ENCODE measurements at places on chromosomes 1 and 21.

DNA sequence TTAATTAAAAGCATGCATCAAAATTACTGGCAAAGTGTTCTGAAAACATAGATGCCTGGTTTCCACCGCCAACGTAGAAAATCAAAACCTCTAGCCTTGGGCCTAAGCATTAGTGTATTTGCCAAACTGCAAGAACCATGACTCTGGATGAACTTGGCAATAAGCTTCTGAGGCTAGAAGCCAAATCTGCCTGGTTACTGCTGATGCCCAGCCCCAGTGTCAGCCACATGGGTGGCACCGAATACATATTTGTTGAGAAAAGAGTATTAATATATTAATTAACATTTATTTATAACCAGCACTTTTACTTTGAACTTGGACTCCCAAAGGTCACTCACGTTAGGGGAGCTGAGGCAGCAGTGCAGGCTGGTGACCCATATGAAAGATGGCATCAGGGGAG lies 140.6 kb upstream of the HMGB4 start:
- no peak for DNase-seq

GRCh38 chr1:164466001-164466421 lies 93.0 kb upstream of the PBX1 start:
- no peak for DNase-seq

- DNase-seq: no peak
Observed at GRCh38 chr1:9150582-9151327, 21.9 kb upstream of the GPR157 start.

DNA sequence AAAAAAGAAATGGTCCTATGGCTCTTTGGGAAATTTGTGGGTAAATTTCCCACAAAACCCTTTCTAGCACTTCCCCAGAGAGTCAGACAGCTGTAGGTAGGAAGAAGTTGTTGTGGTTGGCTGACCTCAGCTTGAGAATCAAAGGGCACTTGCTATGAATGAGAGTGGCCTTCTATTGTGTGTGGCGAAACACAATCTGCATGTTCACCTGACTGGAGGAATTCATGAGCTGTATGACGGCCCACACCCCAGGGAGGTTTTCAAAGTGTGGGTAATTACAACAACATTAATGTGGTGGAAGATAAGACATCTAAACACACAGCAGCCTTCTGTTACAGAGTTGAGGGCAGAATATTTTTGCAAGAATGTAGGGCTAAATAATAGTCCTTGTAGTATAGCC lies 38.8 kb downstream of the NGF start:
- no peak for DNase-seq

DNA sequence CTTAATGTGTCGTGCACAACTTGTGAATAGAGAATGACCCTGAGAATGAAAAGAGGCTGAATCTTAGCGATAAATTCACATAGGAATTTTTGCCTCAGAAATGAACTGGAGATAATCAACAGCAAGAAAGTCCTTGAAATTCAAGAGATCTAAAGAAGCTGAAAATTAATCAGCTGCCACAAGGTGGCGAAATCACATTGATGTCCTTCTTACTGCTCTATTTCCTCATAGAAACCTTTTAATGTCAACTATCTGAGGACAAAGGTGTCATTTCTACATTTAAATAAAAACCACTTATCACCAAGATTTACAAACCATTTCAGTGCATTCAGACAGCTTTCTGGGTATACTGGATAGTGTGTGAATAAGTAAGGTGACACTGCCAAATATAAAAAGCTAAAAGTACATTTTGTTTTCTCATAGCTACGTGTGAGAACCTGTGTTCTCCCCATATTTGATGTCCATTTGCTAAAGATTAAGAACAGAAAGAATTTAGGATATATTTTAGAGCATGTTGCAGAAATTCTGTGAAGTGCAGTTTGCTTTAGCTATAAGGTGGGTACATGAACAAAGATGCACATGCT lies 485.3 kb upstream of the PTBP2 start:
- DNase-seq: no peak

- DNase-seq: peak; percentile 37
Observed at GRCh38 chr1:52368383-52369172, 2.6 kb upstream of the CC2D1B start.

DNA sequence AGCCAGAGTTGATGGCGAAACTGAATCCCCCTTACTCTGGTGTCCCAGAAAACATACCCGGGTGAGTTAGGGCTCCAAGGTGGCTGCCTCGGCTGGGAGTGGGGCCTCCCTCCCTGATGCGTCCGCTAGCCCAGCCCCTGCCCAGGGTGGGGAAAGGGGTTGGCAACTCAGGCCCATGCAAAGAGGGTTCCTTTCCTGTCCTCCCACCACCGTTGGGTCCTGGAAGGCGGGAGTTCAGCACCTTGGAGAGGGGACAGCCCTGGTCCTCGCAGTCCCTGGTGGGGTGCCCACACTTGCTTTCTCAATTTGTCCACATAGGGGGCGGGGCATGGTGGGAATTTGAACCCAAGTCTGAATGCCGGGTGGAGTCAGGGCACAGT lies 6.1 kb downstream of the SRM start:
- DNase-seq: no peak

DNA sequence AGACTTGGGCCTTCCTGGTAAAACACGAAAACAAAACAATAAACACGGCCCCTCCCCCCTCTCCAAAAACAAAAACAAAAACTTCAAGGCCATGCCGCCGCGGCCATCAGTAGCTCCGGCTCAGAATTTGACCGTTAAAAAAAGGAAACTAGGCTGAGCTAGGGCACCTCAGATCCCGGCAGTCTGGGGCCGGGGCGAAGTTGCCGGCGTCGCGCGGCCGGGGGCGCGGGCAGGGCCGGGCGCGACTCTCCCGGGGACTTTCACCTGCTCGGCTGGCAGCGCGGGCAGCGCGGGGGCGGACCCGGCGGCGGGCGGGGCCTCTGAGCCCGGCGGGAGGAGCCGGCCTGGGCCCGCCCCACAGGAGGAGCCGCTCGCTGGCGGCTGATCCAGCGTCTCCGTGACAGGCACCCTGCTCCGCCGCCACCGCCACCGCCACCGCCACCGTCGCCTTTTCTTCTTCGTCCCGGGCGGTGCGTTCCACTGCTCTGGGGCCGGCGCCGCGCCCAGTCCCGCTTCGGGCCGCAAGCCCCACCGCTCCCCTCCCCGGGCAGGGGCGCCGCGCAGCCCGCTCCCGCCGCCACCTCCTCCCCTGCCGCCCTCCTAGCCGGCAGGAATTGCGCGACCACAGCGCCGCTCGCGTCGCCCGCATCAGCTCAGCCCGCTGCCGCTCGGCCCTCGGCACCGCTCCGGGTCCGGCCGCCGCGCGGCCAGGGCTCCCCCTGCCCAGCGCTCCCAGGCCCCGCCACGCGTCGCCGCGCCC lies at the start of gene NOS1AP:
NOS1AP (plus strand) TSS at position 358 of the 760 bp plus-strand sequence. CDS start 487 bp downstream, outside the sequence.
- DNase-seq: peak; percentile 53

DNA sequence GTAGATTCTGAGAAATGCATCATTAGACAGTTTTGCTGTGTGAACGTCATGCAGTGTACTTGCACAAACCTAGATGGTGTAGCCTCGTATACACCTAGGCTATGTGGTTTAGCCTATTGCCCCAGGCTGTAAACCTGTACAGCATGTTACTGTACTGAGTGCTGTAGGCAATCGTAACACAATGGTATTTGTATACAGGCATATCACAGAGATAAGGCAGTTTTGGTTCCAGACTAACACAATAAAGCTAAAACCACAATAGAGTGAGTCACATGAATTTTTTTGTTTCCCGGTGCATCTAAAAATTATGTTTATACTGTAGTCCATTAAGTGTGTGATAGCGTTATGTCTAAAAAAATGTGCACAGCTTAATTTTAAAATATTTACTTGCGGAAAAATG lies 6.9 kb downstream of the IL10RB start:
- DNase-seq: no peak

- peak; percentile 90 for DNase-seq
Observed at GRCh38 chr1:62436039-62436465, 797 bp upstream of the USP1 start.

DNA sequence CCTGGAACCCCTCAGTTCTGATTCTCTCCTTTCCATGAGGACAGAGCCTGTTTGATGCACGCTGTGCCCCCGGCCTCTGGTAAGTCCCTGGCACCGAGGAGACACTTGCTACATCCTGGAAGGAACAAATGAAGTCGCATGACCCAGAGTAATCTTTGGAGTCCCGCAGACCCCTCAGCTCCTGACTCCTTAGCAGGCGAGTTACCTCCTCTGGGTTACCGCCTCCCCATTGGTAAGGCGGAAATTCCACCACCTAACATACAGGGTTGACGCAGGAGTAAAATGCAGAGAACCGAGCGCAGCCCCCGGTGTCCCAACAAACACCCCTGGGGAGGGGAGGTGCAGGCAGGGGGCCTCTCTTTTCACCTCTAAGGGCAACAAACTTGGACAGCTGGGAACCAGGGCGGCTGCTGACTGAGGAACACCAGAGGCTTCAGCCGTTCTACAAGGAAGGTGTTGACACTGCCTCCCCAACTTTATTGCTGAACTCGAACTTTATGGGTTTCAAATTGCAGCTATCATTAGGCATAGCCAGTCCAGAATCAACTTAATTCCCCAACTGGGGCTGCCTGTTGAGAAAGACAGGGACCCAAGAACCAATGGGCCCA lies 115.3 kb upstream of the IFFO2 start:
- no peak for DNase-seq

GRCh38 chr1:236381565-236382158 lies 12.4 kb upstream of the EDARADD start:
- no peak for DNase-seq

DNA sequence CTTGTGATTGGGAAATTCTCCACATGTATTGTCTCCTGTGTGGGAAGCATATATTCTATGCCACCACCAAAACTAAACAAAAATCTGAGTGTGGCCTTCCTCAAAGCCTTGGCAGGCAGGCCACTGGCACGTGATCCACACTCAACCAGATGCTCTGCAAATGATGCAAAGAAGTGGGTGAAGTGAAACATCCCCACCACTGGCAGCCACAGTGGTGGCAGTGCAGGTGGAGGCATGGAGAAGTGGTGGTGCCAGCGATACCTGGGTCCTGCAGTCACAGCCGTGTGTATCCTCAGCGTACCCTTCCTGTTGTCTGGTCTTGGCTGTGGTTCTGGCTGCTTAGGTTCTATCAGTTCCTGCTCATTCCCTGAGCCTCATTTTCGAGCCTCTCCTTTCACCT lies 65.2 kb downstream of the PLPPR5 start:
- no peak for DNase-seq

DNA sequence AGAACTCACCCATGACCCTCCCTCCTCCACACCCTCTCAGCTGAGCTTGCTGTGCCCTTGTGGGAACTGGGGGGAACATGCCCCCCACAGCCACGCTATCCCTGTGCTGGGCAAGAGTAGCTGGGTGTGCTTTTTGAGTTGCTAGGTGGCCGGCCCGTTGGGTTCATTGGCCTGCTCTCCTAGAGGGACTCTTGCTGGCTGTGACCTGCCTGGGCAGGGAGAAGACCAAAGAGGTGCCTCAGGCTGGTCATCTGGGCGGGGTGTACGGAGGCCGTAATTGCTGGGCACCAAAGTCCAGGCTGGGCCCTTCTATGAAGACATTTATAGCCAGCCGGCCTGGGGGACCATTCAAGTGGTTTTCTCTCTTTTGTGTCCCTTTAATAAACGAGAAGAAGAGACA lies 138.3 kb upstream of the ZBTB40 start:
- DNase-seq: no peak

GRCh38 chr1:244214009-244214967 lies 163.2 kb downstream of the ZBTB18 start:
- no peak for DNase-seq

- no peak for DNase-seq
Observed at GRCh38 chr1:223860051-223860622, 14.4 kb upstream of the TP53BP2 start.

GRCh38 chr1:169474302-169474995 lies 11.3 kb downstream of the SLC19A2 start:
- DNase-seq: no peak

GRCh38 chr1:84603941-84604830 lies 29.9 kb upstream of the CTBS start:
- no peak for DNase-seq

DNA sequence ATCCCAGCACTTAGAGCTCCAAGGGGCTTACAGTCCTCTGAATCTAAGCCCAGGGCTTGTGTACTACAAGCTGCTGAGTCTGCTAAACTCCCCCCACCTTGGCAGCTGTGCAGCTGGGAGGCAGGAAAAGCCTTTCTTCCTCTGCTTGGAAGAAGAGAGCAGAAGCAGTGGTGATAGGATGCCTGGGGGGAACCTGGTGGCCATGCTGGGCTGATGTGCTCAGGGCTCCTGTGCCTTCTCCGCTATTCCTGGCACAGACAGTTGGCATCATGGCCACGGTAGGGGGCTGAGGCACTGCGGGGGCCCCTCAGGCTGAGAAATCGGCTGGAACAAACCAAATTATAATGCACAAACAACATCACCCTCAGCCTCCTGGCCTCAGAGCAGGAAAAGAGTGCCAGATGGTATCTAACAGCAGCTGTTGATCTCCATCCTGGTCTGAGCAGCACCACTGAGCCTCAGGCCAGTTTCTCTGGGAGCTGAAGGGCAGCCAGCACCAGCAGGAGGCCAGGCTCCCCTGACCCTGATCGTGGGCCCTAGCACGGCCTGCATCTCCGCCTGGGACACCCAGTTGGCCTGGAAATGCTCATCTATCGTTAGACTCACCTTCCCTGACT lies 35.8 kb downstream of the ECE1 start:
- no peak for DNase-seq

DNA sequence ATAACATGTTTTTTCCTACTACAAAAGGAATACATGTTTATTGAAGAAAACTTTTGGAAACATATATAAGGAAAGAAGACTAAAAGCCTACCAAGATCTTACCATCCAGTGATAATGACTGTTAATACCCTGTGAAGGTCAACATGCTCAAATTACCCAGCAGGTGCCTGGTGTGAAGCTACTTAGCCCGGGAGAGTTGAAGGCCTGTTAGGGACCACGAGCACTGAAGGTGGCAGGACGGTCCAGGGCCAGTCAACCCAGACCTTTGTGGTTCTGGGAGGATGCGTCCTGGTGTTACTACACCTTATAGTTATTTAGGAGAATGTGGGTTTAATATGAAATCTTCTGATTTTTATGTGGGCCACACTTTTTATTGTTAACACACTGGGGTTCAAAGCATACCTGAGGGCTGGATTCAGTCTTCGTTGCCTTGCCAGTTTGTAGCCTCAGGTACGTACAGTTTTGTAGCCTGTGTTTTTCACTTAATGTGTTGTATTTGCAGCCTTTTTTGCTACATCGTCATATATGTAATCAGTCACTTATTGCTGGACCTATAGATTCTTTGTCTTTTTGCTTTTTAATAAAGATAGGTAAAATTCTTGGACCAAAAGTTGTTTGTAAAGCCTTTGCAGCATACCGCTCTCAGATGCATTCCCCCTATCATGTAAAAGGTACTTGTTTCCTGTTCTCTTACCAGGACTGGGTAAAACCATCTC lies 9.8 kb downstream of the ITSN1 start:
- no peak for DNase-seq

DNA sequence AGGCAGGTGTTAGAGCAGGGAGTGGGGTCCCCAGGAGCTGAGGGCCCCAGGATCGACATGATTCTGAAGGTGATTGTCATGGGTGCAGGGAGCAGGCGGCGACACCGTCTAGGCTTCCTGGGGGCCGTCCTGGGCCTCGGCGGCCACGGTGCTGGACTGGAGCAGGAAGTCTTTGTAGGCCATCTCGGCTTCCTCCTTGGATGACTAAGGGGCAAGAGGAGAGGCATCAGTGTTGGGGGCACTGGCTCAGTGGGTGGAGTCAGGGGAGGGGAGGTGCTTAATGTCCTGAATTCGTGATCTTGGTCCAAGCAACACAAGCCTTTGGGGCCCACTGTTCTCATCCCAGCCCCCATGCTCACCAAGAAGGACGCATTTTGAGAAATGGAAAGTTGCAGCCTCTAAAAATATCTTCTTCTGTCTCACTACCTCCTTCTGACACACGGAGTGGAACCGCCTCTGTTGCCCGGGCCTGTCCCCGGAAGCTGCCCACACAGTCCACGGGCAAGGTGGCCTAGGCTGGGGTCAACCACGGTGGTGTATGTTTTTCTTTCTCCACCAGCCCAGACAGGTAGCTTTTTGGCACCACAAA lies 8.6 kb upstream of the FCMR start:
- DNase-seq: no peak
